ENCODE measurements at places on chromosomes 11 and 22.

GRCh38 chr11:76371170-76371569 is 9.8 kb downstream of the THAP12 start:
- no peak for DNase-seq

DNA sequence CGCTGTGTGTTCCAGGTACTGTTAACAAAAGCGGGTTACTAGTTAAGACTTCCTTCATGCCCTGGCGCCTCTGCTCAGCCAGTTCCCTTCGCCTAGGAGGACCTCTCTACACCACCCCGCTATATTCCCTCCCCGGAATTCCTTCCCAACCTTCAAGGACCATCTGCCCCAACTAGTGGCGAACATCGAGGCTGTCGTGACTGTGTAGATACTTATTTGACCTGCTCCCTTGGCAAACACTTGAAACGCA is 450 bp upstream of the BCL2L13 start:
- DNase-seq = no peak

DNA sequence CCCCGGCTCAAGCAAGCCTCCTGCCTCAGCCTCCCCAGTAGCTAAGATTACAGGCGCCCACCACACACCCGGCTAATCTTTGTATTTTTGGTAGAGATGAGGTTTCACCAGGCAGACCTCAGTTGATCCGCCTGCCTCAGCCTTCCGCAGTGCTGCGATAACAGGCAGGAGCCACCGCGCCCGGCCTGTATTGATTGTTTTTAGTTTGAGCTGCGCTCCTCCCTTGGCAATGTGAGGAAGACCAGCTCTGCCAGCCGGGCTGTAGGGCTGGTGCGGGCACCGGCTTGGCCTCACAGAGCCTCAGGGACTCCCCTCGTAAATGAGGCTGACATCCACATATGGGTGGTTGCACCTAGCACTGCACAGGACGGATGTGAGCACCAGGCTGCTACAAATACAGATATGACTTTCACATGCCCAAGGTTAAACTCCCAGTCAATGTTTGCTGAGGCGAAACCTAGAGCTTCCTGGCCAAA is 7.5 kb upstream of the SLC2A11 start:
- DNase-seq = no peak

- DNase-seq = no peak
These were observed 7.8 kb upstream of the RTL6 start for GRCh38 chr22:44505796-44506354.

DNA sequence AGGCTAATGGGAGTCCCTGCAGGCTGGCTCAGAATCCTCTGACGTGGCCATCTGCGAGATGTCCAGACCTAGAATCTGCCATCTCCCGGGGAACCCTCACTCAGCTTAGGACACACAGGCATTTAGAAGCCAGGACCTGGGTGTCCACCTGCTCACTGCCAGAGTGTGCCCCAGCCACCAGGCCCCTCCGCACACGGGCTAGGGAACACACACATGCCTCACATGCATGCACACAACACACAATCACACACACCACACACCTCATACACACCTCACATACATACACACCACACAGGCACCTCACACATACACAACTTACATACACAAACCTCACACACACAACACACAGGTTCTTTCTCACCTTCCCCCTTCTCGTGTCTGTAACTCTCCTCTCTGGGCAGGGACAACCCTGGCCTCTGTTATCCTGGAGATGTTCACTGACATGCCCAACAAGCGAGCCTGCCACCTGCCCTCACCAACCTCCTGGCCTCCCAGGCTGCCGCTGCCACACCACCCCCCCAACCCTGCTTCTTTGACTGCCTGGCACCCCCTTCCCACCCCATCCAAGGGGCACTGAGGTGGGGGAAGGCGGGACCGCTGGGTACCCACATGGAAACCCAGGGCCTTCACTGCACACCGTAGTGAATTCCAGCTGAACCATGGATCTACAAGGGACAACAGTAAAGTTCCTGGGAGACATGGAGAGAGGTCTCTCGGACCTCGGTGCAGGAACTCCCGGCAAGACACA is 38.1 kb downstream of the GNB1L start:
- no peak for DNase-seq

DNA sequence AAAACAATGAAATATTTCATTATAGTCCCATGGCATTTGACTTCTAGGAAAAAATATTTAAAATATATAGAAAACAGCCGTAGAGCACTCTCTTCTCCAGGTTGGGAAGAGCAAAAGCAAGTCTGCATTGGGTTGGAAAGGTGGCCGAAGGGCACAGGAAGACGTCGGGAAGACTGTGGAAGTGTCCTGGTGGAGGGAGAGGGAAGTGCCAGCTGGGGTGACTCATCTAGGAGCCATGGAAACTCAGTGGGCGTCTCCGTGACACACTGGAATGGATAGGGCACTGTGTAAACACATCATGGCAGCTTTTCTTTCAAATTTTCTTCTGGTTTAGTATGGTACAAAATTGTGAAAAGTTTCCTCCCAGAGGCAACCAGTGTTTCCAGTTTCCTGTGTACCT is 12.7 kb downstream of the GTPBP1 start:
- no peak for DNase-seq

- DNase-seq = peak; percentile 41
These were observed 311 bp downstream of the APBB1 start for GRCh38 chr11:6418557-6419008.

DNA sequence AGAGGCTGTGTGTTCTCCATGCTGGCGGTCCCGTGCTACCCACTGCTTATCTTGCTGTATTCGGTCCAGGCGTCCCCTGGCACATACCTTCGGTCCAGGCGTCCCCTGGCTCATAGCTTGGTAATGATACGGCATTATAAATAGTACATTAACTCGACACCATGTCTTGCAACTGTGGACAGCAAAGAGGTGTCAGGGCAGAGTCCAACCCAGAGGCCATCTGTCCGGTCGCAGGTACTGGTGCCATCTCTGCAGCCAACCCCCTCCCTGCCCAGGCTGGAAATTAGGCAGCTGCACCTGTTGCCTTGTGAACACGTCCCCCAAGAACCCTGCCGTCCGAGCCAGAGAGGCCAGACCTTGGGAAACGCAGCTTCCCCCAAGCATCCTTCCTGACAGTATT is 634.3 kb downstream of the BRD1 start:
- DNase-seq = no peak

DNA sequence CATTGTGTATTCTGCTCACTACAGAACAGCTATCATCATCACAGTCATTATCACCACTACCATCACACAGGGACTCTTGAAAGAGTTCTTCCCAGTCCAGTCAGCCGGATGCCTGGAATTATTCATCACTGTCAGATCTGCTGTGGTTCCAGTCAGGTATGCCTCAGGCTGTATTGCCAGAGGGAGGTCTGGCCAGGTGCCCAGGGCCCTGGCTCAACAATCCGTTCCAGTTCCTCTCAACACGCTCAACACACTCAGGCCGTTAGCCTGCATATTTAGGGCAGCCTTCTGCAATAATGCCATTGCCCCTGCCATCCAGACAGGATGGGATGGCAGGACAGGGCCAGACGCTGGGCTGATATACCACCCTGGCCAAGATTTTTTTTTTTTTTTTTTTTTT is 28.6 kb upstream of the RASL10A start:
- DNase-seq = peak; percentile 66

DNA sequence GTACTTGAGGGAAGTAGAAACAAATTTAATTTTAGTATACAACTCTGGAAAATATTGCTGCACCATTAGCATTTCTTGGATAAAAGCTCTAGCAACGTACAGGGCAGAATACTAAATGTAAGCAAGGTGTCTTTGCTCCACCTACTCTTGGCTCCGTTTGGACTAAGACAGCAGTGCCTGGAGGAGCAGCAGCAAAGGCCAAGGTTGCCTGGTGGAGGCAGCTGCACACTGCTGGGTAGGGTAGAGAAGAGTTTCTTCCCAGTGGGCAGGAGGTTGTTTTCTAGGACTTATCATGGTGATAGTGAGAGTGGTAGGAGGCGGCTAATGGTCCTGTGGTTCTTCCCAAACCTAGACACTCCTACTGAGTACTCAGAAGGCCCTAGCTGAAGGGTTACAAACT is 2.2 kb upstream of the OR8D4 start:
- DNase-seq = no peak

GRCh38 chr11:46521961-46522681 is 71.7 kb downstream of the AMBRA1 start:
- no peak for DNase-seq

Measured in mesothelial cell of epicardium (in vitro differentiated cells).